ENCODE measurements at places on chromosomes 2 and 18.

GRCh38 chr2:147989809-147990403 is 30.6 kb downstream of the ORC4 start:
- DNase-seq: no peak

DNA sequence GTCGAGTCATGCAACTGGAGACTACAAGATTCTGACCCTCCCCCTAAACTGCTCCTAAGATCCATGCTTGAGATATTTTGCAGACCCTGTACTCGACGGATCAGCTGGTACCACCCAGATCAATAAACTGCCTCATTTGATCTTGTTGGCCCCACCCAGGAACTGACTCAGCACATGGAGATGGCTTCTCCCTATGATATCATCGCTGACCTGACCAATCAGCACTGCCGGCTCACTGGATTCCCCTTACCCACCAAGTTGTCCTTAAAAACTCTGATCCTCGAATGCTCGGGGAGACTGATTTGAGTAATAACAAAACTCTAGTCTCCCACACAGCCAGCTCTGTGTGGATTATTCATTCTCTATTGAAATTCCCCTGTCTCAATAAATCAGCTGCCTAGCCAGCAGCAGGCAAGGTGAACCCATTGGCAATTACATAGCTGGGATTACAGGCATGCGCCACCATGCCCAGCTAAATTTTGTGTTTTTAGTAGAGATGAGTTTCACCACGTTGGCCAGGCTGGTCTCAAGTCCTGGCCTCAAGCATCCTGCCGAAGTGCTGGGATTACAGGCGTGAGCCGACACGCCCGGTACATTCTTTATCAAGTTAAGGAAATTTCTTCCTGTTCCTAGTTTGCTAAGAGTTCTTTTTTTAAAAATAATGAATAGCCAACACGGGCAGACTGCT is 43.6 kb downstream of the VPS54 start:
- DNase-seq: no peak

DNA sequence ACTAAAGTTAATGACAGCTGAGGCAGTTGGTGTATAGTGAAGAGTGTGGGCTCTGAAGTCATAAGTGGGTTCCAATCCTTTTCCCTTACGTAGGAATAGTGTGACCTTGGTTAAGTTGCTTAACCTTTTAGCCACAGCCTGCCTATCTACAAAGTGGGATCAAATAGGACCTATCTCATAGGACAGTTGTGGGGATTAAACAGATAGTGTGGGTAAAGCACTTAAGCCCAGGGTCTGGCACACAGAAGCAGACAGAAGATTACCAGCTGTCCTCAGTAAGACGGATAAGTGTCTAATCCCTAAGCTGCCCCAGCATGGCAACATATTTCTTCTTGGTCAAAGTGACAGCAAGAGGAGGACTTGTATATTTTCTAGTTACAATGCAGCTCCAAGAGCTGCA is 28.2 kb downstream of the UBE2F start:
- DNase-seq: no peak

- DNase-seq: no peak
Observed at GRCh38 chr2:101223814-101224231, 28.9 kb upstream of the CNOT11 start.

- no peak for DNase-seq
Observed at GRCh38 chr2:197207106-197207505, 103.5 kb downstream of the ANKRD44 start.

DNA sequence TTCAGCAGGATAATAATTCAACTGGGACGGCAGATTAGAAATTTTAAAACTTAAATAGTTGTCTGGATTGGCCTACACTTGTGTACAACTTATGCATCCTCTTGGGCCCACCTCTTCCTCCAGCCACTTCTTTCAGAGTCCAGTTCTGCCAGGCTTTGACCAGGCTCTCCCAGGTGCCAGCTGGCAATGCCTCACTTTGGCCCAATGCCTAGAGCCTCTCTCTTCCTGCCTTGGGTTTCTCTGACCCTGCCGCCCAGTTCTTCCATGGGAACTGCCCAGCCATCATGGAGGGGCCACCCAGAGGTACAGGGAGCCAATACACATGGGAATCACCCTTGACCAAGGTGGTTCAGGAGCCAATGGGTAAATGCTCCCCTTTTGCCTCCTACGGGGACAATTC is 135.5 kb downstream of the IRS1 start:
- no peak for DNase-seq

DNA sequence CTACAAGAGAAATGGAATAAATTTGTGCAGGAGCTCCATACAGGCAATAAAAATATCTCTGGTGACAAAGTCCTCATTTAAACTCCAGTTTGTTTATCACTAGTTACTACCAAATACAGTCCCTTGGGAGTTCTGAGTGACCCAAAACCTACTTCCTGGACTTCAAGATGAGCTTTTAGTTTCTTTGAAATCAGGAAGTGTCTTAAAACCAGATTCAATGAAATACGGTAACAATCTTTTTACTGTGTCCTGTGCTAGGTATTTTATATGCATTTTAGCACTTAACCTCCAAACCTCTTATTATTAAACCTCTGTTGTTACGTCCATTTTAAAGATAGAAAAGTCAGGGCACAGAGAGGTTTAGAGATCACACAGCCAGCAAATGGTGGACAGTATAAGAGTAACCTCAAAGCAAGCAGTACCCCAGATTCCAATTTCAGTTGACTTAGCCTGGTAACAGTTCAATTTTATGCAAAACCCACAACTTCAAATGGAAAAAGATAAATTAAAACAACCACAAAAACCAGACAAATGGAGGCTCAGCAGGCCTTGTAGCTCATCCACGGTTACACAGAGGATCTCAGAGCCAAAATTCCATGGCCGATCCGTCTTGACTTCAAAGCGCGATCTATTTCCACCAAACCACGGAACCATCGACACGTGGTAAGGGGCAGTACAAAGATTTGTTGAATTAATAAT is 1.3 kb upstream of the KCMF1 start:
- DNase-seq: no peak

DNA sequence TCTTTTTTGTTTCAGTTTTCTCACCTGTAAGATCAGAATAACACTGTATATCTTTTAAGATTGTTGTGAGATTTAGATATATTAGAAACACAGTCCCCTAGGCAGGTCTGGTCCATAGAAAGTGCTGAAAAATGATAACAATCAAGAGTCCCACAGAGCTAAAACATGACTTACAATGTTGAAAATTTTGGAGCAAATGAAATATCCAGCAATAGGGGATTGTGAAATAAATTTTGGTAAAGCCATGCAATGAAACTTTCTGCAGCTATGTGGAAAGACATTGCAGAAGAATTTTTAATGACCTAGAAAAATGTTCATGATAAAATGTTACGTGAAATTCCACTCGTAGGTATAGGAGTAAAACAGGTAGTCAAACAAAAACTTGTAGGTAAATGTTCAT is 127.6 kb upstream of the SERPINE2 start:
- no peak for DNase-seq

GRCh38 chr2:217938036-217938435 is 64.8 kb downstream of the TNS1 start:
- no peak for DNase-seq

GRCh38 chr2:205198140-205198525 is 484.2 kb upstream of the NRP2 start:
- DNase-seq: no peak

- no peak for DNase-seq
Observed at GRCh38 chr2:129936334-129936934, 43.0 kb upstream of the RAB6C start.

DNA sequence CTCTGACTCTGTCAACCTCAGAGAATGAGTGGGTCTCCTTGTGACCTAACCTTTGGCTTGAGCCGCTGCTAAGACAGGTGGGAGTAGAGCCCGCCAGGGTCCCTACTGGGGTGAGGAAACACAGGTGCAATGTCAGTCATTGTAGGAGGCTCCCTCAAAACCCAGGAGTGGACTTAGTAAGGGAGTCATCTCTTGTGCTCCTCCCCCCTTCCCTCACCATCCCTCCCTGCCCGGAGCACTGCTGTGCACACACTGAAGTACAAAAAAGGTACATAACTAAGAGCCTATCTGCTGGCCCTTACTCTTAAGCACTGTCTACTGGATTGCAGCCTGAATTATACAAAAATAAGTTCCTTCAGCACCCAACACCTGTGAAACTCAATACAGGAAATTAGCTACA is 77.2 kb downstream of the MYO3B start:
- DNase-seq: no peak

GRCh38 chr2:25252291-25253152 is 84.1 kb upstream of the POMC start:
- DNase-seq: no peak

GRCh38 chr2:68083346-68083745 is 20.5 kb upstream of the C1D start:
- no peak for DNase-seq

DNA sequence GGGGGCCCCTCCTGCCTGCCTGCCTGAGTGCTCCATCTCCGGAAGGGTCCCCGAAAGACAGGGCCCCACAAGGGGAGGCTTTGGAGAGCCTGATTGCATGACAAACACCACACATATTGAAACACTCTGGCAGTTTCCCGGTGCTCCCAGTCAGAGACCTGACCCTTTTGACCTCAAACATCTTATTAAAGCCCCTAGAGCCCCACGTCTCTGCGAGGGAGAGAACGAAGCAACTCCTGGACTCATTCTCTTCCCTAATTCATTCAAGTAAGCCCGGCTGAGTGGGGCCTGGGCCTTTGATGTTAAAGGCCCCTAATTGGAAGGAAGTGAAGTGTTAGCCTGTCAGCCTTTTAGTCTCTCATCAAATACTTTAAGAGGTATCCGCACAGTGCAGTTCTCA is 335.6 kb downstream of the CYRIA start:
- DNase-seq: no peak

DNA sequence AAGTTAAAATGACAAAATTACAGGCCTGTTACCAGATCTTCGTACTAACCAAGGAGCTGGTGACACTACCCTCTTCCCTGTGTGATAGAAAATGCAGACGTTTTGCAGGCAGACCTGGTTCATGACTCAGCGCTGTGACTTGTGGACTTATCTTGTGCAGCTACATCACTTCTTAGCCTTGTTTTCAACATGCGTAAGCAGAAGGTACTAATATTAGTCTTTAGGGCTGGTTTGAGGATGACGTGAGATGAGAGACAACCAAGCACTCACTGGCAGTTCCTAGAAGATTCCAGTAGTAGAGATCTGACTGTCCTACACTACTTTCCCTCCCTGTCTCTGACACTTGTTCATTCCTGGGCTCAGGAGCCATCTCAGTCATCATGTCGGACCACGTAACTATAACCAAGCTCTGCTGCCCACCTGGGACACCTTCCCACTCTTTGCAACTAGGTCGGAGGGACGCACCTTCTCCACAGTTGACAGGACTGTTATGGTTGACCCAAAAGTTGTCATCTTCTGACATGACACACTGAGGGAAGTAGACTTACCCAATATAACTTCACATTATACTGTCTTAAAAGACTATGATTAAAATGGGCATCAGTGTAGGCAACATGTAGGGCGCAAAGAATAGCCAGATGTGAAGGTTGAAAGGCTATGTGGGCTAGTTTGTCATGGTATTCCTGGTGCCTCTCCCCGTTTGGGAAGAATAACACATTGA is 64.8 kb downstream of the TNFRSF11A start:
- DNase-seq: no peak

GRCh38 chr2:183292028-183292427 is 167.8 kb downstream of the NUP35 start:
- DNase-seq: no peak

- no peak for DNase-seq
Observed at GRCh38 chr2:235563056-235563910, 69.4 kb downstream of the AGAP1 start.

DNA sequence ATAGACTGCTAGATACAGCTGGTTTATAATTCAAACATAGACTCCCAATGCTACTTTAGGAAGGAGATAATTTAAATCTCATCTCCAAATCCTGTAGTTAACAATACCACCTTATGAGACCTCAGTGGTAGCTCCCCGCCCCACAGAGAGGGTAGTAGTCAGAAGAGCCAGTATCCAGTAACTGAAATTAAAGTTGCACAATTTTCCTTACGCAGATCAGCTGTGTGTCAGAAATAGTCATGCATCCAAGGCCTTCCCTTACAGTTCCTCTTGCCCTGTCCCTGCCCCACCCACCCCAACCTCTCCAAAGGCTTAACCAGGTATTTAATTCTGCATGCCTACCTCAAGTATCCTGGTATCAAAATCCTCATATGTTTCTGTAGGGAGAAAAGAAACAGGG is 15.5 kb downstream of the MRPS5 start:
- no peak for DNase-seq

DNA sequence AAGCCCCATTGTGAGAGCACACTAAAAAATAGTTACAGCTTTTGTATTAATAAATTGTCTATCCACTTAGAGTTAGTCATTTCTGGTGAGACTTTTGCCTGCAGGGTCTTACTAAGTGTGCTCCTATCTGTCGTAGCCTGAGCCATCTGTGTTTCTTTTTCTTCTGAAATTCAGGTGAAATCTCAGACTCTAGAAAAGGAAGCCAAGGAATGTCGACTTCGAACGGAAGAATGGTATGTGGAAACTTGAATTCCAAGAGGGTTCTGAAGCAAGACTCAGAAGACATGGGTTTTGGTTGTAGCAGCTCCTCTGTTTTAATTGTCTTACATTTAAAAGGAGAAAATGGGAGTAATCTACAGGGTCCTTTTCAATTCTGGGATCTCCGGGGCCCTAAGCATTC is 70.0 kb upstream of the STON1 start:
- no peak for DNase-seq

DNA sequence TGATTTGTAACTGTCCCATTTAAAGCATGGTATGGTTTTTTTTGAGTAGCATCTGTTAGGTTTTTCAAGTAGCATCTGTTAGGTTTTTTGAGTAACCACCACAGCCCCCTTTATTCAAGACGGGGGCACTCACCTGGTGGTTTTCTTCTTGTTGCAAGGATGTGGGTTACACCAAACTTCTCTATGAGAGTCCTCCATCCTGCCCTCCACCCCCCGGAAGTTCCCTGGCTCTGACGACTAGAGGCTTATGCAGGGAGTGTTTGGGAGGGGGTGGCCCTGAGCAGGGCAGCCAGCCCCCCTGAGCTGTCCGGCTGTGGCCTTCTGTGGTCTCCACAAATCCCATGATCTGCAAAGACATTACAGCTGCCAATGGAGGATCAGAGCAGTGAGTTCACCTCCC is 39.3 kb downstream of the MTCL1 start:
- no peak for DNase-seq

- no peak for DNase-seq
Observed at GRCh38 chr18:79784965-79785770, 12.6 kb upstream of the KCNG2 start.

- DNase-seq: no peak
Observed at GRCh38 chr2:230130668-230131364, 62.1 kb upstream of the SLC16A14 start.

DNA sequence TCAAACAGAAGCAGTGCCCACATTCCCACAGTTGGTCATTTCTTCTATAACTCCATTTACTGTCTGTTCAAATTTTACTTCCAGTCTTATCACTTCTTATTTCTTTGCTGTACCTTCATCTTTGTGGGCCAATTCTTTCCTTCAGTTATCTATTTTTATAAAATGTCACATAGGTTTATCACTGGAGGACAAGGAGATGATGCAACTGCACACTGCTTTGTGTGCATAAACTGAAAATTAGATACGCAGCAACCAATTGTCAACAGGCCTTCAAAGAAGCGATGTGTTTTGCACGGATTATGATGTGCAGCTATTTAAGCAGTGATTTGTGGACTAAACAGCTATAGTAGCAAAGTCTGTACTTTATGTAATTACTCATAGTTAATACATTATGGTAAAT is 726.8 kb upstream of the GCFC2 start:
- DNase-seq: no peak

All from activated naive CD4-positive, alpha-beta T cell (primary cell).